ENCODE measurements at places on chromosomes 2 and 18. TPM values are rescaled to one million over a fixed set of nuclear protein-coding genes. Genes with fewer than 3 reads are reported as not detected.

DNA sequence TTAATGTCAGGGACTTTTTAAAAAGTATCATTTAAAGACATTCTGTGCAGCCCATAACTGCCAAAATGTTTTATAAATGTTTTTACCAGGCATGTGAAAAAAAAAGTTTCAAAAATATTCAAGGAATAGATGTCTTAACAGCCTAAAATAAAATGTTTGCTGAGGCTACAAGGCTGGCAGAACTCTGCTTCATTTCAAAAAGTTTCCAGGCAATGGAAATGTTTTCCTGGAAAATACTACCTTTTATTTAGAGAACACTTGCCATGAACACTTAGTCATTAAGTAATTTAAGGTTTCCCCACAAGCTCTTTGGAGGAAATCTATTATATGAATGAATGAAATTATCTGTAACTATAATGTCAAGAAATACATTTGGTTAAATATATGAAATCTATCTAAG, 68.8 kb downstream of the THADA start:
- DNase-seq, result no peak
- H3K27me3 ChIP-seq, result no peaks in the 10 kb centered on the region
- H3K4me3 ChIP-seq, result no peak overlapping the region
- peak overlapping the region; percentile 55 for H3K27ac ChIP-seq

DNA sequence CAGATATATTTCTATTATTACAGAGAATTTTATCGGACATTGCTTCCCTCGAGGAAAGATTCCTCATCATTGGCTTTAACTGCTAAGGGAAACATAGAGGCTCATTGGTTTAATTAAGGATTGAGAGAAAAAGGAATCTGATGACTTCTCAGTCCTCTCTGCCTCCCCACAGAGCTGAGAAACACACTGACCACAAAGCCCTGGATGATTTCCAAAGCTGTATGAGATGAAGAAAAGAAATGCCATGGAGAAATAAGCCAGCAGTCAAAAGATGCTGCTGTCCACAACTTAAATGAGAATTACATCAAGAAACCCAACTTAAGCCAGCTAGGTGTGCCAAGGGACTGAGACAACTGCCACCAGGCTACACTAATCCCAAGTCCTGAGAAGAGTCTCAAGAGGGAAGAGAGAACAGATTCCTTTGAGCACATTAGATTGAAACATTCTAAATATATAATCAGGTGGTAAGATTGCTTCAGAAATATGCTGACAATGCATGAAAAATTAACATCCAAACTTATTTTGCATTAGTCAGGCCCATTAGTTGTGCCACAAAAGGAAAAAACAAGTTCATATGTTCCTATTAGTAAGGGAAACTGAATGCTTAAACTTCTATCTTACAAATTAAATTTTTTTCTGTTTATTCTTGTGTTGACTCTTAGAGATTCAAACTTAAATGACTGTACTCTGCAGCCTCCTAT, 308.1 kb upstream of the CYRIA start:
- no peaks in the 10 kb centered on the region for H3K4me1 ChIP-seq
- H3K27me3 ChIP-seq, result no peaks in the 10 kb centered on the region
- no peak for DNase-seq
- H3K27ac ChIP-seq, result no peak overlapping the region

- DNase-seq, result peak; percentile 12
- H3K27me3 ChIP-seq, result no peaks in the 10 kb centered on the region
- H3K36me3 ChIP-seq, result peaks cover 5% of the 10 kb centered on the region
- no peak overlapping the region for H3K4me3 ChIP-seq
- H3K4me1 ChIP-seq, result peaks cover 9% of the 10 kb centered on the region
Observed at GRCh38 chr2:240465268-240465764, 29.9 kb downstream of the GPC1 start.

DNA sequence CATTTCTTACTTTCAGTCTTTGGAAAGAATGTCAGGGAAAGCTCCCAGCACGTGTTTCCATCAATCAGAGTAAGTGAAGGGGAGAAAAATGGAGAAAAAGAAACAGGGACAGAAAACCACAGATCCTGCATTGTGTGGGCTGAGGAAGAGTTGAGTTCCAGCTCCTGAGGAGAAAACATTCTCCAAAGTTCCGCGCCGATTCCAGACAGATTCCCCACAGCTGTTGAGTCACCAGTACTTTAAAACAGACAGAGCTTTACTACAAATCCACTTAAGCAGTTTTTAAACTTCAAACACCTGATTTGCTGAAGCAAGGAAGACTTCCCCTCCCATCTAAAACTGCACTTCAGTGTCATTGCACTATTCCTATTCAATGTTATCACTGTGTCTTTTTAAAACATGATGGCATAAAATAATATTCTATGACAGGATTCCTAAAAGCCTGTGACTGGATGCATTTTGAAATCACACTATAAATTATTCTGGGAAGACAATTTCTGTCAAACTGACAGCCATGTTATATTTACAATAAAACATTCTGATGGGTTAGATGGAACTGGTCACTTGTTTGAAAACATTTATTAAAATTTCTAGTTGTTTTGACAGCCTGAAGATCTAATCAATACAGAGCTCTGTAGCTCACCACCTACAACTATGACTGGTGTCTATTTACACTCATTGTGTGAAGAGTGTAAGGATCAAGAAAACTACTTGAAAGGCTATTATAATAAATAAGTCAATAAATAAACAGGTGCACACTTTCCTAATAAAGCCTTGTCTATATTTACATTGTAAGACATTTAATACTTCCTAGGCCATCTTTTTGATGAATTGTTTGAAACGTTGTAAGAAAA, 40.9 kb downstream of the TCF4 start:
- H3K4me1 ChIP-seq, result peaks cover 45% of the 10 kb centered on the region
- no peak for DNase-seq
- H3K27ac ChIP-seq, result no peak overlapping the region
- H3K4me3 ChIP-seq, result no peak overlapping the region
- H3K27me3 ChIP-seq, result no peaks in the 10 kb centered on the region

DNA sequence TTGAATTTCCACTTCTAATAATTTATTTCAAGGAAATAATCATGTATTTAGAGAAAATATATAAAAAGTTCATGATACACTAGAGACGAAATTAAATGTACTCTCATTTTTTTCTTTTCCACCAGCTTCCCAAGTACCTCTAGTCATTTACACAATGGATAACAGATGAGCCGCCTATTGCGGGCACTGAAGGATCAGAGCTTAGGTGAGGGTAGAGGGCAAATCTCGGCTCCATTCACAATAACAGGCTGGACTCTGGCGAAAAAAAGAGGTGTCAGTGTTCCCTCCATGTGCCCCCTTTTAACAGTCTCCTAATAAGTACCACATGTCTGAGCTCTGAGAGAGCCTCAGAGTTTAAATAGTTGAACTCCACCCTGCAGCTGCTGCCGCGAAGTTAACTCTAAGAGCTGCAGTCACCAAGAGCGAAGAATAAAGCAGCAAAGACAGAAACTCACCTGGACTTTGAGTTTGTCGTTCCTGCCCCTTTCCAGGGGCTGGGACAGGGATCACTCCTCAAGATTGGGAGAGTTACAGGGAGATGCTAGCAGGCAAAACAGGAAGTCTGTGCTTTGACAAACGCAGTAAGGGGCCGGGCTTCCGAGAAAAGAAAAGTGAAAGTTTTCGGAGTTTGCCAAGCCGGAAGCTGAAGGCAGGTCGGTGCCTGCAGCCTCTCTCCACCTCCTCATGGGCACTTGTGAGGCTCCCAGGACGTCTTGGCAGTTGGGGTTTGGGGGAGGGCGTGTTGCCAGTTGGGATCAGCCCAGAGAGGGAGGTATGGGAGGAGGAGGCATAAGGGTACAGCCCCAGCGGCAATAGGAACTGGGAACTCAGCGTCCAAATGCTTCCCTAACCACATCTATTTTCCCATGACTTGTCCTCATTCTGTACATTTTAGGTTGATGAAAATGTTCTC, at the start of gene SP110:
Gene SP110, minus strand, starts transcription at position 566 of the 913 bp plus-strand sequence. CDS start 3,057 bp downstream, outside the sequence.
- H3K27ac ChIP-seq, result peak within 1 kb of the TSS; percentile 81
- peak; percentile 78 for DNase-seq
- H3K36me3 ChIP-seq, result peaks cover 21% of the 10 kb centered on the region
- peaks cover 16% of the 10 kb centered on the region for H3K4me1 ChIP-seq
- no peaks in the 10 kb centered on the region for H3K27me3 ChIP-seq
- peak within 1 kb of the TSS; percentile 49 for H3K4me3 ChIP-seq

GRCh38 chr18:43668866-43669265, 391.6 kb upstream of the SYT4 start:
- peaks cover 5% of the 10 kb centered on the region for H3K4me1 ChIP-seq
- no peak overlapping the region for H3K4me3 ChIP-seq
- no peak for DNase-seq
- no peaks in the 10 kb centered on the region for H3K36me3 ChIP-seq
- no peak overlapping the region for H3K27ac ChIP-seq
- no peaks in the 10 kb centered on the region for H3K27me3 ChIP-seq

DNA sequence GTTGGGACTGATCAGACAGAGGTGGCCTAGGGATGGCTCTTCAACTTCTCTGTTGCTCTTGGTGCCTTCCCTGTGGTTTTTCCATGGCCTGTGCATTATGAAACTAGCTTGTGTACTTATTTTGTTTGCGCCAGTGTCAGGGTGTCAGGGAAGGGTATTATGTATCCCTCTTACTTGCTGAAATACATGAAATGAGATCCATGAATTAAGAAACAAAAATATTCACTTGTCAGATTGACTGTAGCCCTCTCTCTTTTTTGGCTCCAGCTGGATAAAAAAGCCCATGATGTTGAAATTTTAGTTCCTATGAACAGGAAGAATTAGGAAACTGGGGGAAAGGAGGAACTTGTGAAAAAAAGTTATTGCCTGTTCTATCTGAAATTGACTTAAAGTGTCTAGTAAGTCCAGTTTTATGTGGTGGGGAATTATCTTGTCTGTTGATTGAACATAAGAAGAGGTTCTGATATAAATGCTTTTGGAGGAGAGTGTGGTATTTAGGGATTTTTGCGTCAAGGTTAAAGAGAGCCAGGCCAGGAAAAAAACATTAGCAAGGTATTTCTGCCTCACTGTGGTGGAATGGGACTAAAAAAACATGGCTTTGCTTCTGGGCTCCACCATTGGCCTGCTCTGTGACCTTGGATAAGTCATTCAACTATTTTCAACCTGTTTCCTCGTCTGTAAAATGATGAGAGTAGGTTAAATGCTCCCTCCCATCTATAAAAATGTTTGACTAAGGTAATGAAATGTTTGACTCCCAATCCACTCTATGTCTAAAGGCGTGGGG, 12.0 kb downstream of the UGP2 start:
- DNase-seq, result no peak
- H3K36me3 ChIP-seq, result peaks cover 9% of the 10 kb centered on the region
- peak overlapping the region; percentile 18 for H3K27ac ChIP-seq
- peaks cover 71% of the 10 kb centered on the region for H3K4me1 ChIP-seq
- H3K4me3 ChIP-seq, result no peak overlapping the region

GRCh38 chr2:30780776-30781330, 26.4 kb downstream of the CAPN13 start:
- H3K4me3 ChIP-seq, result no peak overlapping the region
- no peaks in the 10 kb centered on the region for H3K4me1 ChIP-seq
- no peaks in the 10 kb centered on the region for H3K36me3 ChIP-seq
- no peak overlapping the region for H3K27ac ChIP-seq
- H3K27me3 ChIP-seq, result peaks cover 5% of the 10 kb centered on the region

DNA sequence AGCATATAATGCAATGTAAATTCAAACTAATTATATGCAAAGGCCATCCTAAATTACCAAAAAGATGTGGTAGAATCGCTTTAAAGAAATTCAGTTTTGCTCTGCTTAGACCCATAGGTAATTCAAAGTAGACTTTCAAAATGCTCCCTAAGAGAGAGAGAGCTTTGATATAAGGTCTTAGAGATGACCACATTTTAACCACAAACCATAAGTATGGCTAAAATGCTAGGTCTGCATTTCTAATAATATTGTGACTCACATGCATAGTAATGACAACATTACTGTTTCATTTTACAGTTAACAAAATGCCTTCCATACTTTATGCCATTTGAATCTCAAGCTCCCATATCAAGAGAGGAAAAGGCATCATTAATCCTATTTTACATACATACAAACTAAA, 144.5 kb downstream of the RAD51AP2 start:
- no peak overlapping the region for H3K27ac ChIP-seq
- no peaks in the 10 kb centered on the region for H3K4me1 ChIP-seq
- no peaks in the 10 kb centered on the region for H3K27me3 ChIP-seq
- no peak overlapping the region for H3K4me3 ChIP-seq

DNA sequence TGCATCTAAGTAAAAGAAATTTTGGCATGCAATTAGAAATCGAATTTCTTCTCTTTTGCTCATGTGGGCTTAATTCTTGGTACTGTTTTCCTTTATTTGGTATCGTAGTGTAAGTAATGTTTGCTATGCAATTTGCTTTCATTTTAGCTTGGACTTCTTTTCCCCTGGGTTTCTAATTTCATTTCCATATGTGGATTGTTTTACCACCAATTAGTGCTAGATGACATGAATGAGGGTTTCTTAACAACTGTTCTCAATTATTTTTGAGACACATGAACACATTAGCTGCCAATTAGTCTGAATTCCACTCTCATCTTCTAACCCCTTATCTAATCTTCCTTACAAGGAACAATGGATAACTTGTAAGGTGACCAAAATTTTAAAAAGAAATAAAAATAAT, 1047.2 kb upstream of the PIK3C3 start:
- H3K36me3 ChIP-seq, result no peaks in the 10 kb centered on the region
- no peak overlapping the region for H3K4me3 ChIP-seq
- H3K27me3 ChIP-seq, result no peaks in the 10 kb centered on the region
- H3K4me1 ChIP-seq, result no peaks in the 10 kb centered on the region

- DNase-seq, result peak; percentile 21
- H3K36me3 ChIP-seq, result peaks cover 21% of the 10 kb centered on the region
- H3K27ac ChIP-seq, result peak overlapping the region; percentile 99
- H3K4me3 ChIP-seq, result peak overlapping the region; percentile 94
- peaks cover 41% of the 10 kb centered on the region for H3K4me1 ChIP-seq
- no peaks in the 10 kb centered on the region for H3K27me3 ChIP-seq
Observed at GRCh38 chr2:200862532-200863000, 1.9 kb downstream of the CLK1 start.

- no peaks in the 10 kb centered on the region for H3K27me3 ChIP-seq
- no peak overlapping the region for H3K4me3 ChIP-seq
- no peaks in the 10 kb centered on the region for H3K36me3 ChIP-seq
- H3K27ac ChIP-seq, result no peak overlapping the region
- H3K4me1 ChIP-seq, result peaks cover 3% of the 10 kb centered on the region
Observed at GRCh38 chr2:154489266-154489858, 209.1 kb upstream of the KCNJ3 start.

DNA sequence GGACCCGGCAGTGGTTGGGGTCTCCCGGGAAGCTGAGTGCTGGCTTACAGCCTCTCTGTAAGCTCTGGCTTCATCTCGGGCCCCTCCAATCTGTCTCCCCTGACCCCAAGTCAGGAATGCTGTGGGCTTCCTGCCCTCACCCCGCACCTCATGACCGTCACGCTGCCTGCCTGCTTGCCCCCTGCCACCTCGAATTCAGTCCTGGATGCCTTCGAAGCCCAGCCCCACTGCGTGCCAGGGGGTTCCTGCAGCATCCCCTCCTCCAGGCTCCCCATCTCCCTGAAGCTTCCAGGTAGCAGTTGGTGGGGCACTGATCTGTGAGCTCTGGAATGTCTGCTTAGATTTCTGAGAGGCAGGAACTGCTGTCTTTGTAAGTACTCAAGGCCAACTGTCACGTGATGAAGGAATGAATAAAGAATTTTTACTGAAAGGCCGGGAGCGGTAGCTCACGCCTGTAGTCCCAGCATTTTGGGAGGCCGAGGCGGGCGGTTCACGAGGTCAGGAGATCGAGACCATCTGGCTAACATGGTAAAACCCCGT, 6.5 kb downstream of the CLHC1 start:
- no peak overlapping the region for H3K4me3 ChIP-seq
- H3K36me3 ChIP-seq, result no peaks in the 10 kb centered on the region
- DNase-seq, result no peak

The ZDBF2 gene
- 10.2 TPM for total RNA-seq

All from heart left ventricle (tissue), 16 donors.